CD8-positive, alpha-beta memory T cell (primary cell): ENCODE measurements at places on chromosomes 11 and 22. TPM values are rescaled to one million over a fixed set of nuclear protein-coding genes. Genes with fewer than 3 reads are reported as not detected.

The CARD16 gene
- total RNA-seq: 10.3 TPM

The HEPHL1 gene
- total RNA-seq: not detected

The SOX6 gene
- not detected for total RNA-seq

The PKDREJ gene
- total RNA-seq: not detected

The KCNJ1 gene
- not detected for total RNA-seq

The CDKN1C gene
- total RNA-seq: 1.0 TPM

The KIF18A gene
- total RNA-seq: 10.8 TPM

The MOV10L1 gene
- total RNA-seq: not detected
